ENCODE measurements at places on chromosomes 16 and 17.

DNA sequence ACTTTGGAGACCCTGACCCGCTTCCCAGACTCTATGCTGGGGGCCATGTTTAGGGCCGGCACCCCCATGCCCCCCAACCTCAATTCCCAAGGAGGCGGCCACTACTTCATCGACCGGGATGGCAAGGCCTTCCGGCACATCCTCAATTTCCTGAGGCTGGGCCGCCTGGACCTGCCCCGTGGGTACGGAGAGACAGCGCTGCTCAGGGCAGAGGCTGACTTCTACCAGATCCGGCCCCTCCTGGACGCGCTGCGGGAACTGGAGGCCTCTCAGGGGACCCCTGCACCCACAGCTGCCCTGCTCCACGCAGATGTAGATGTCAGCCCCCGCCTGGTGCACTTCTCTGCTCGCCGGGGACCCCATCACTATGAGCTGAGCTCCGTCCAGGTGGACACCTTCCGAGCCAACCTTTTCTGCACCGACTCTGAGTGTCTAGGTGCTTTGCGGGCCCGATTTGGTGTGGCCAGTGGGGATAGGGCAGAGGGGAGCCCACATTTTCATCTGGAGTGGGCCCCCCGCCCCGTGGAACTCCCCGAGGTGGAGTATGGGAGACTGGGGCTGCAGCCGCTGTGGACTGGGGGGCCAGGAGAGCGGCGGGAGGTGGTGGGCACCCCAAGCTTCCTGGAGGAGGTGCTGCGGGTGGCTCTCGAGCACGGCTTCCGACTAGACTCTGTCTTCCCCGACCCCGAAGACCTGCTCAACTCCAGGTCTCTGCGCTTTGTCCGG is 1.1 kb downstream of the KCTD11 start:
- no peak for DNase-seq

DNA sequence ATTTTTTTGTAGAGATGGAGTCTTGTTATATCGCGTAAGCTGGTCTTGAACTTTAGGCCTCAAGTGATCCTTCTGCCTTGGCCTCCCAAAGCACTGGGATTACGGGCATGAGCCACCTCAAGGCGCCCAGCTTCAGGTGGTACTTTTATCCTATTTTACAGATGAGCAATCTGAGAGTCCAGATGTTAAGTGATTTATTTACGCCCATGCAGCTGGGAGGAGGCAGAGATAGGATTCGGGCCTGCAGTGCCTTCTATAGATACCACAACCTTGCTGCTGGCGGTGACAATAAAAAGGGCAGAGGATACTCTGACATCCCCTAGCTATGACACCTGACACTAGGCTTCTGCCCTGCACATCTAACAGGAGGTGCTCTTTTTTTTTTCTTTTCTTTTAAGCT is 4.3 kb upstream of the KRT12 start:
- no peak for DNase-seq

DNA sequence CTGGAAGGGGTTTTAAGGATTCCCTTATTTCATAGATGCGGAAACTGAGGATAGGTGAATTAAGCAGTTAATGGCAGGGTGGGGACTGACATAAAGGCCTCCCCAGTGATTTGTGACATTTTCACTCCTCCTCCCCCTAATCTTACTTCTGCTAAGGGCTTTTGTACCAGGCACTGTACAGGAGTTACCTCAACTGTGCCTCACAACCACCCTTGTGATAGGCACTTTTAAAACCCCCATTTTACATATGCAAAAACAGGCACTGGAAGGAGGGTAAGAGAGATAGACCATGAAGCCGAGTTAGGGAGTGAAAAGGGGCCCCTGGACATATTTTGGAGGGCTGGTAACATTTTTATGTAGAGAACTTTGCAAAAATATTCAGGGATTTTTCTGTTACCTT is 862 bp upstream of the GDE1 start:
- DNase-seq: no peak

DNA sequence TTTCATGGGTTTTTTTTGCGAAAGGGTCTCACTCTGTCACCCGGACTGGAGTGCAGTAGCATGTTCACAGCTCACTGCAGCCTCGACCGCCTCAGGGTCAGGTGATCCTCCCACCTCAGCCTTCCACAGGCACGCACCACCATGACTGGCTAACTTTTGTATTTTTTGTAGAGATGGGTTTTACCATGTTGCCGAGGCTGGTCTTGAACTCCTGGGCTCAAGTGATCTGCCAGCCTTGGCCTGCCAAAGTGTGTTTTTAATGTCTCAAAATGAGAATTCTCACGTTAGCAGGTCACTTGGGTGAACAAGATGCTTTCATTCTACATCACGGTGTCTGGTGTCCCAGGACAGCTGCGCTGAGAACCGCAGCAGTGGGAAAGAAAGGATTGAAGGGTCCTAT is 3.2 kb downstream of the FBXO31 start:
- DNase-seq: no peak

DNA sequence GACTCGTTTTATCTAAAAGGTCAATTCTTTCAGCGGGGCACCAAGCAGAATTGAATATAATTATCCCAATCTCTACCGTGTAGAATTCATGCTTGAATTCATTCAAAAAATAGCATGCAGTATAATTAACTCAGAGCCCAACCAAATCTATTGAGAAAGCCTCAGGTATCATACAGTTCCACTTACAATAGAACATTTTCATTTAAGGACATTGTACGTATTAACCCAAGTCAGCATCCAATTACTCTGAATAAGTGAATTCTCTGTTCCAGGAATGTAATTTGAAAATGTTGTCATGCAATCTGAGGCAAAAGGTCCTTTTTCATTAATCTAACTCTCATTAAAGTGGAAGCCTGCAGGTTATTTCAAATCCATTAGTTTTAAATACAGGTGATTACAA is 78.5 kb downstream of the SALL1 start:
- DNase-seq: no peak

- DNase-seq: no peak
Measured at GRCh38 chr17:28228109-28228840, 90.7 kb upstream of the TMEM97 start.

DNA sequence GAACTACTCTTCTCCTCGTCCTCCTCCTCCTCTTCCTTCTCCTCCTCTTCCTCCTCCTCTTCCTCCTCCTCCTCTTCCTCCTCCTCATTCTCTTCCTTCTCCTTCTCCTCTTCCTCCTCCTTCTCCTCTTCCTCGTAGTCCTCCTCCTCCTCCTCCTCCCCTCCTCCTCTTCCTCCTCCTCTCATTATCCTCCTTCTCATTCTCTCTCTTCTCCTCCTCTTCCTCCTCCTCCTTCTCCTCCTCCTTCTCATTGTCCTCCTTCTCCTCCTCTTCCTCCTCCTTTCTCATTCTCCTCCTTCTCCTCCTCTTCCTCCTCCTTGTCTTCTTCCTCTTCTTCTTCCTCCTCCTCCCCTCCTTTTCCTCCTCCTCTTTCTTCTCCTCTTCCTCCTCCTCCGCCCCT is 4.1 kb upstream of the PITPNM3 start:
- DNase-seq: no peak

- DNase-seq: no peak
Measured at GRCh38 chr17:74865504-74866197, 6.0 kb upstream of the GRIN2C start.

DNA sequence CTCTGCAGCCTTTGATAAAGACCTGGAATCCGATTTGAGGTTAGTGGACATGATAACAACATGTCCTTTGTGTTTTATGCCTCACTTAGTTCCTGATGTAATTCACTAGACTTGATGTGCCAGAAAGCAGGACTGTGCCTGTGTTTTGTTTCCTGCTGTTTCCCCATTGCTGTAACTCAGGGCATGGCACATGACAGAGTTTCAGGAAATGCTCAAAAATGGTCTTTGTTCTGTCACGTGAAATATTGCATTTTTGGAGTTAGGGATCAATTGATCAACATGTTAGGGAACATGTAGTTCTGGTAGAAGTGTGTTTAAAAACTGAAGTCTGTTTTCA is 32.8 kb downstream of the DHX38 start:
- no peak for DNase-seq

DNA sequence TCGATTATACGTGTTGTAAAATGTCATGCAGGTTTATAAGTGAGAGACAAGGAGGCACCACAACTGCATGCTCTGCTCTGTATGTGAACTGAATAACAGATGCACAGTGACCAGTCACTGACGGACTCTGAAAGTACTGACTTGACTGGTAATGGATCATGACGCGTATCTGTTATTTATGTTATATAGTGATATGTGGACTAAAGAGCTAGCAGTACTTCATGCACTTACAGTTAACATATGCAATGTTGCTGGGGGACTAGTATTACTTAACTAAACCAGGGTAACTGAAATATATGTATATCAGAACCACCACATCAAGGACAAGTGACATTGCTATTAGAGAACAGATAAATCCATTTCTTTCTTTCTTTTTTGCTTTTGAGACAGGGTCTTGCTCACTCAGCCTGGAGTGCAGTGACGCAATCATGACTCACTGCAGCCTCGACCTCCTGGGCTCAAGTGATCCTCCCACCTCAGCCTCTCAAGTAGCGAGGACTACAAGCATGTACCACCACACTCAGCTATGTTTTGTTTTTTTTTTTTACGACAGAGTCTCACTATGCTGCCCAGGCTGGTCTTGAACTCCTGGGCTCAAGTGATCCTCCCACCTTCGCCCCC is 17.2 kb downstream of the COIL start:
- DNase-seq: no peak

DNA sequence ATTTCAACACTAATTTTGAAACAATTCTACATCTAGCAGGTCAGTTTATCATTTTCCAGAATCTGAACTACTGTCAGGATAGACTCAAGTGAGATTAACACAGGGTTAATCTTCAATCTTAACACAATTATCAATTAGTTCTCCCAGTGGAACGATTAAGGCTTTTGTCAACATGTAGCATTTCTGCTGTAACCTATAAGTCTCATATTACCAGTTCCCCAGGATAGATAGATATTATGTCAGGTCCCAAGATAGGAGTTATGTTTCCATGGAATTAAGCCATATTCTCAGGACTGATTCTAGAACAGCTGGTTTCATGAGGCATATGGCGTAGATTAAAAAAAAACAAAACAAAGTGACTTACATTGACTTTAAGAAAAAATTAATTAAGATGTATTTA is 4.4 kb upstream of the FBF1 start:
- no peak for DNase-seq

GRCh38 chr16:28981517-28981916 is 3.3 kb upstream of the LAT start:
- DNase-seq: no peak

DNA sequence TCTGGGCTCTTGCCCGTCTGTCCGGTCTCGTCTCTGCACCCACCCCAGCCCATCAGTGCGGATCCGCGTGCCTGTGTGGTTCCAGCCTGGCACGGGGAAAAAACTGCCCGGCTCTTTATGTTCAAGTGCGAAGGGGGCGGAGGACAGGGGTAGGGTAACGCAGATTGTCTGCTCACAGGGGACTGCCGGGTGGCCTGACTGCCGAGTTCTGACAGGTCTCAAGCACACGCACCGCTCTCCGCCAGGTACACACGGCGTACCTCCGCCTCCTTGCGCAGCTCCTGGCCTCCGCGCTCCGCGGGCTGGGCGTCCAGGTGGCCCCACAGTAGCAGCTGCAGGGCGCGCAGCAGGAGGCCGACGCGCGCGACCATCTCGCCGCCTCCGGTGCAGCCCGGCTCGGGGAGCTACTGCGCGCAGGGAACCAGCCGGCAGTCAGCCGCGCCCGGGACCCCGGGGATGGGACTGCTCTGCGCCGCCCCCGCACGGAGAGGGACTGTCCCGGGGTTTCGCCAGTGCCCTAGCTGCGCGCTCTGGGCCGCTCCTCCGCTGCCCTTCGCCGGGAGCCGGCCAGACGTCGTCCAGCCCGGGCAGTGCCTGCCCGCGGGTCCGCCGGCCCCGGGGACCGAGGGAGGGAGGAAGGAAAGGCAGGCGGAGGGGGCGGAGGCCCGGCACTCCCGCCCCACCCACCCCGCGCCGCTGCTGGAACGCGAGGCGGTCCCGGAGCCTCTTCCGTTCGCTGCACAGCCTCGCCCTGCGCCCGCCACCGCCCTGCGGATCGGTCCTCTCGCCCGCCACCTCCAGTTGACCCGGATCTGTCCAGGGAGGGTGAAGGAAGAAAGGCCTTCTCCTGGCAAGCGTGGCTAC is at the start of gene MMP28:
TSS of gene MMP28 (minus strand) at position 635 of the 864 bp plus-strand sequence. CDS start at position 371, 264 bp downstream.
- DNase-seq: no peak

DNA sequence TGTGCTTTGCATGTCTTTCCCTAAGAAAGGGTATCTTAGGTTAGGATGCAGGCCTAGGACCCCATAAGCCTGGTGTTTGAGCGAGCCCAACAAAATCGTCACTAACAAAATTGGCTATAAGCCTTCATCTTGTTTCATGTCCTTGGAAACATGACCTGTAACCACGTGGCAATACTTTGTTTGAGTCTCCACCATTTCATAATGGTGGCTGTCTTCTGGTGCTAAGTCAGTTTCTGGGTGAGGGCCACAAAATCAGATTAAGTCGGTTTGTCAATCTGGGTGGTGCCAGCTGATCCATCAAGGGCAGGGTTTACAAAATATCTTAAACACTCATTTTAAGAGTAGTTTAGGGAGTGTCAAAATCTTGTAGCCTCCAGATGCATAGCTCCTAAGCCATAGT is 33.0 kb downstream of the C16orf54 start:
- DNase-seq: no peak

DNA sequence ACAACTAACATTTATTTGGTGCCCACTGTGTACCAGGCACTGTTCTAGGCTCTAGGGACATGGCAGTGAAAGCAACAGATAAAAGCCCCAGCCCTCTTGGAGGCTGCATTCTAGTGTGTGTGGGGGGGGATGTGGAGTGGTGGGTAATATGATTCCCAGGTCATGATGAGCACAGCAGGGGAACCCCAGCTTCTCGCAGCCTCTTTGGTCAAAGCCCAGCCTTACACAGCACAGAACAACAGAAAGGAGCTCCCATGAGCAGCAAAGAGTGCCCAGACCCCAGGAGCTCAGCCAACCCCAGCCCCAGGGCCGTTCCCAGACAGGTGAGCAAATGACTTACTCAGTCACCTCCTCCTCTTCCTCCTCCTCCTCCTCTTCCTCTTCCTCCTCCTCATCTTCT is 21.9 kb downstream of the CNGB1 start:
- DNase-seq: no peak

GRCh38 chr16:65083164-65083857 is 38.6 kb downstream of the CDH11 start:
- no peak for DNase-seq

DNA sequence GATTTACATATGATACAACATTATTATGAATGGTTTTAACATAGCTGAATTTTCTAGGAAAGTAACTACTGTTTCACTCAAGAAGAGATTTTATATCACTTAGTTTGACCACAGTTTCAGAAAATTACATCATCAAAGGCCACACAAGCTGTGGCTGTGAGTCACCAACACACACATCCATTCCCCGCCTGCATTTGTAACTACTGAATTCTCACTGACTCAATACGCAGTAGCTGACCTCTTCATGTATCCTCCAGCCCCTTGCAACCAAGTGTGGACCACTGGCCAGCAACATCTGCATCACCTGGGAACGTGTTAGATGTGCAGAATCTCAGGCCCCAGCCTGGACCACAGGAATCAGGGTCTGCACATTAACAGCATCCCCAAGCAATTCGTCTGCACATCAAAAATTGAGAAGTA is 197.6 kb downstream of the XYLT1 start:
- DNase-seq: no peak

- DNase-seq: no peak
Measured at GRCh38 chr17:77006971-77007649, 133.7 kb upstream of the SEC14L1 start.
